SK-MEL-5 (cell line): ENCODE measurements at places on chromosomes 1 and 21. TPM values are rescaled to one million over a fixed set of nuclear protein-coding genes. Genes with fewer than 3 reads are reported as not detected.

The EFNA1 gene
- total RNA-seq: 25.3 and 25.7 TPM in 2 replicates

The NPPA gene
- not detected in 2 replicates for total RNA-seq

The COL11A1 gene
- 0.26 TPM in 1 of 2 replicates, not detected in the other for total RNA-seq

The OR6K3 gene
- total RNA-seq: not detected in 2 replicates

The PAPPA2 gene
- total RNA-seq: 1.3 and 2.0 TPM in 2 replicates

The HMGCS2 gene
- not detected in 2 replicates for total RNA-seq

The DEPDC1 gene
- total RNA-seq: 23.3 and 27.6 TPM in 2 replicates

The AMIGO1 gene
- total RNA-seq: 2.4 and 2.6 TPM in 2 replicates

The LCE1F gene
- total RNA-seq: not detected in 2 replicates

GRCh38 chr1:162856260-162856659 is 4.7 kb downstream of the CCDC190 start:
- no peak for DNase-seq

DNA sequence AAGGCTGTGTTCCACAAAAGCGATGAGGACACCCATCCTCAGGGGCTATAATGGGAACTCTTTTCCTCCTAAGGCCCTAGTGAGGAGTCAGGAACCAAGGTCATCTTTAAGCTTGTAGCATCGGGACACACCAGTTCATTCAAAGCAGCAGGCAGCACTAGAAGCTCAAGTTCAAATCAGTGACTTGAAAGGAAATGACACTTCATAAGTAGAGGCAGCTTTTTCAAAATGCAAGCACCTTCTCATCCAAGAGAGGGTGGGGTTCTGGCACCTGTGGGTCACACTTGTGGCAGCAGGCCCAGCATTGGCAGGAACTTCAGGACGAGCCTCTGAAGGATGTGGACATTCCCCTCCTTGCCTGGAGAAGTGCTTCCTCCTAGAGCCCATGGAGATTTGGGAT is 496.3 kb downstream of the KIF26B start:
- no peak for DNase-seq

GRCh38 chr1:6093611-6094010 is 47.9 kb downstream of the KCNAB2 start:
- no peak for DNase-seq

DNA sequence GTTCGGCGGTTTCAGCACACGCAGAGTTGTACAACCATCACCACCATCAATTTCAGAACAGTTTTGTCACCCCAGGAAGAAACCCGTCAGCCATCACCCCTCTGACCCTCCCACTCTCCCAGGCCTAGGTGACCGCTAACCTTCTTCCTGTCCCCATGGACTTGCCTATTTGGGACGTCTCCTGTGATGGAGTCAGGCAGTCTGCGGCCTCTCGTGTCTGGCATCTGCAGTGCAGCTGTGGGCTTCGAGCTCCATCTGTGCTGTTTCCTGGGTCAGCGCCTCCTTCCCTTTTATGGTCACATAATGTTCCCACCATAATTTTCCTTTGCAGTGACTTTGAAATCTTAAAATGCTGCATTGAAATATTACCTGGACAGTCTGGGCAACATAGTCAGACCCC is 24.4 kb downstream of the SLC45A1 start:
- no peak for DNase-seq

GRCh38 chr1:1908506-1908791 is 6.6 kb upstream of the CALML6 start:
- DNase-seq: no peak

DNA sequence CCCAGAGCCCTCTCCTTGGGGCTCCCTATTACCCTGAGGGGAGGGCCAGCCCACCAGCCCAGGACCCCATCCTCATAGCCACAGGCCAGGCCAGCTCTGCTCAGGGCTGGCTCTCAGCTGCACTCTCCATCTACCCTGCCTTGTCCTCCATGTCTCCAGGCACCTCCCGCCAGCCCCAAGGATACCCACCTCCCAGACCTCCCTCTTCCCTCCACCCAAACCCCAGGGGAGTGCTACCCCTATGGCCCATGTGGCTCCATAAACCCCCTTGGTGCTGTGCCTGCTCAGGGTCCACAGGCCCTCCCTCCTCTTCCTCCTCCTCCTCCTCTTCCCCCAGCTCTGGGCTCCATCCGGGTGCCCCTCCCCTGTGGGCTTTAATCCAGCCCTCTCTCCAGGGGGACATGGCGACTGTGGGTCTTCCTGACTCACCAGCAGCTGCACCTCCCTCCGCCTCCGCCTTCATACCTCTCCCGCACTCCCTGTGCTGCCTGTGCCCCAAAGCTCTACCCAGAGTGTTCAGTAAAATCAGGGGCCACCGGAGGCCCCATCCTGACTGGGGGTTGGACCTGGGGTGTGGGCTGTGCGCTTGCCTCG is 9.1 kb downstream of the YBEY start:
- no peak for DNase-seq

GRCh38 chr21:33686386-33686785 is 44.1 kb downstream of the ITSN1 start:
- DNase-seq: no peak

GRCh38 chr1:240344918-240345317 is 253.2 kb downstream of the FMN2 start:
- no peak for DNase-seq

- no peak for DNase-seq
Observed at GRCh38 chr1:15460708-15461095, 4.2 kb downstream of the CELA2A start.

DNA sequence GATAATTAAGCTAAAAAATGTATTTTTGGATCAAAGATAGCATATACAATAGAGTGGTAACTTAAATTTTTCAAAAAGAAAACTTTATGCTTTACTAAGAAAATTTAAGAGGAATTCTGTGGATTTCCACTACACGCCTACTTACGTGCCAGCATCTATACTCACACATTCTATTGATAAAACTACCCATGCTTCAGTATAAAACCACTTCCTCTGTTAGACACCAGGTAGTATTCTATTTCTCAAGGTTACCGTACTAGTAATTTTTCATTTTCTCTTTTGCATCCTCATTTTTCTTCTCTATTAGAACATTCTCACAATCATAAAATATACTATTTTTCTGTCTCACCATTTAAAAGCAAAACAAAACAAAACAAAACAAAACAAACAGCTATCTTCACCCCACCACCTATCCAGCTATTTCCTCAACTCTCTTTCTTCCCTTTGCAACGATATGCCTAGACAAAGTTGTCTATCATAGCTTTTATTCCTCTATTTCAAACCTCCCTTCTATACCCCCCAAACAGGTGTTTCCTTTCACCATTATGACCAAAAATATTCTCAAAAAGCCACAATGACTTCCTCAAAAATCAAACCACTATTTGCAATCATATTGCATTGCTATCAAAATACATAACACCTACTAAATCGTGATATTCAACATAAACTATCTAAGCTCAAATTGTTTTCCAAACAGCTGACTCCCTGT is 1652.0 kb downstream of the MRPL39 start:
- DNase-seq: no peak

DNA sequence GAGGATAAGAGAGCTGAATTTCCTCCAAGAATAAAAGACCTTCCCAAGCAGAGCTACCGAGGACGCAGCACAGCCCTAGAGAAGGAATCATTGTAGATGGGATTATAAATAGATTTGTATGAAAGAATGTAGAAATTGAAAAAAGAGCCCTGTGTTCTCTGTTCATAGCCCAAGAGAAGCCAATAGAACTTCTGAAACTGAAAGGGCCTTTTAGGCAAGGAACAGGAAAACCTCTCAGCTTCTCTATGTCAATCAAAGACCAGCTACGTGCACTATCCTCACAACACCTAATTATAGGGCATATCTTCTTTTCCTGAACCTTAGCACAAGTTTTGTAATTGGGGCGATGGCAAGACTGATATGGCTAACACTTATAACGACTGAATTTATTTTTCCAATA is 192.4 kb upstream of the RNPC3 start:
- peak; percentile 94 for DNase-seq

- DNase-seq: no peak
Observed at GRCh38 chr1:175390081-175390481, 197.5 kb upstream of the KIAA0040 start.

DNA sequence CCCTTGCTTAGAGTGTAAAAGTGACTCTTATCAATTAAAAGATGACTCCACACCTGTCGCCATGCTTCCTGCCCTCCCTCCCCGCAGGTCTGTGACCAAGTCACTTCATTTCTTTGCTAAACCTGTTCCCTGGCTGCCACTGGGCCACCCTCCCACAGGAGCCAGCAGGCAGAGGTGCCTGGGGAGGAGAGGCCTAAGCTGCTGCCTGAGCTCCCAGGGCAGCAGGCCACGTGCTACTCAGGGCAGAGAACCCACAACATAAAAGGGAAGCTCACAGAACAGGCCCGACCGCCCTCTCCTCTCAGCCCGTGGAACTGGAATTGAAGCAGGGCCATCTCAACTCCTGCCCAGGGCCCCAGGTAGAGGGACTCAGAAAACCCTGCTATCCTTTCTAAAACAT is 4.9 kb downstream of the C1orf198 start:
- no peak for DNase-seq

- no peak for DNase-seq
Observed at GRCh38 chr1:112575154-112575804, 43.7 kb downstream of the ST7L start.

DNA sequence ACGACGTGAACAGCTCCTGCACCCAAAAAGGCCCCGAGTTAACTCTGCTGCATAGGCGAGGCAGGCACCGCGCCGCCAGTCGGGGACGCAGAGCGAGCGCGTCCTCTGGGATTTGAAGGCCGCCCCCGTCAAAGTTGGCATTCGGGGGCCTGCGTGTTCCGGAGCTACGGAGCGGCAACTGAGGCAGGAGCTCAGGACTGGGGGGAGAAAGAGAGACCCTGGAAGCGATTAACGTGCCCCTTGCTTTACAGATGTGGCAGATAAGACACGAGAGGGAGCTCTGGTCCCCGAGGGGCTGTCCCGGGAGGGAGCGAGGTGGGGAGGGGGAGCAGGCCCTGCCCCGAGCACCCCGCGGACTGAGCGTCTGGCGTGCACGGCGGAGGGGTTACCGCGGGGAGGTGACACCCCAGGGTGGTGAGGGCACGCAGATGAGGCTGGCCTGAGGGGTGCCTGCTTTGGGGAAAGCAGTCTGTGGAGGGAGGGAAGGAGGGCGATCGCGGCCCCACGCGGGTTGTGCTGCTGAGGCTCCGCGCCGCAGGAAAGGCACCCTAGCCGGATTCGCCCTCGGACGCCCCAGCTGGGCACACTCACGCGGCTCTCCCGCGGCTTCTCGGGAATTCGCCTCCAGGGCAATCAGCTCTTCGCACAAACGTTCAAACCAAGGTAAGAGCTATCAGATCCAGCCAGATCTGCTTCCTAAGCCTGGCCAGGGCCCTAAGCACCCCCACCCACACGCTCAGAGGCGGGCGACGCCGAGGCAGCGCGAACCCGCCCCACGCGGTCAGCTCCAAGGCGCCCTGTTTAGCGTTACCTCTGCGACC is 26.5 kb downstream of the ACTA1 start:
- no peak for DNase-seq

- DNase-seq: no peak
Observed at GRCh38 chr1:168673974-168674683, 54.9 kb downstream of the DPT start.

DNA sequence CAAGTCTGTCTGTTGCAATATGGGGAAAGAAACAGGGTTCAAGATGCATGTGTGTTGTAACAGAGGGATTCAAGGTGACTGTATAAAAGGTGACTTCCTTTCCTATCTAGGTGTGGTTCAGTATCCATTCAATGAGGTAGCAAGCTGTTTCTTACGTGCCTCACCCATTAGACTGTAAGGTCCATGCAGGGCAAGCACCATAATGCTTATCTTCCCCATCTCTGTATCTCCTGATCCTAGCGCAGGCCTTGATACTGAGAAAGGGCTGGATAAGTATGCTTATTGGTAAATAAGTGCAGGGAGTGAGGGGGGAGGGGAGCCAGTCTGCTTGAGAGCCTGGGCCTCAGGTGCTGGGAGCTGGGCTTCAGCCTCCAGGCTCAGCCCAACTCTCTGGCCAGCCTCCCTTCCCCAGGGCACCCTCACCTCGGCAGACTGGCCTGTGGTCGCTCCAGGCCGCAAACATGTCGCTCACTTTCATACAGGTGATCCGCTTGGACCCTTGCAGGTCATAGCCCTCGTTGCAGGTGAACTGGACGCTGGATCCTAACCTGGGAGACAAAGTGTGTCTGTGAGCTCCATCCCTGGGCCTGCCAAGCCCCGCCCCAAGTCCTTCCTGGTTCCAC is 44.5 kb upstream of the HMGB4 start:
- no peak for DNase-seq

- DNase-seq: no peak
Observed at GRCh38 chr1:111725192-111725591, 14.0 kb downstream of the INKA2 start.

DNA sequence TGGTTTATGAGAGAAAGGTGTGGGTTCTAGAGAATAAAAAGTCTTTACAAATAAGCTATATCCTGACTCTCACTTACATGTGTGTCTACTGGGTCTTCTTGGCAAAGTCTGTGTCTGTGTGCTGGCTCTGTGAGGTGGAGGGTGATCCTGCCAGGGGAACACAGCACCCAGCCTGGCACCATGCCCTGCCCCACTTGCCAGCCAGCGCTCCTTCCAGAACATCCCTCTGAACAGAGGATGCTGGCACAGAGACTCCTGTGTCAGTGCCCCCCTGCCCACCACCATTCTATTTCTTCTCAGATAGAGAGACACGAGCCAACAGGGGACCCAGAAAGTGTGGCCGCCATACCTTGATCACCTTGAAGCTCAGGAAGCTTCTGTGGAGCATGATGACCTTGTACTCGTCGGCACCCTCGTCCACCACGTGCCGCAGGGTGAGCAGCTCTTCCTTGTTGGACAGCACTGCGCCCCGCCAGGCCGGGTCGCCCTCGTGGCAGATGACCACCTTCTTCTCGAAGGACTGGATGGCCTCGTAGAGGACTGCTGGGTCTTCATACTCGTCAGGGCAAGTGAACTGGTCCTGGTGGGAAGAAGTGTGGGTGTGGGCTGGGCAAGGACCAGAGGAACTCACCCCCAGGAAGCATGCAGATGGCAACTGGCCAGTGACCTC is 49.7 kb downstream of the NTPCR start:
- no peak for DNase-seq

DNA sequence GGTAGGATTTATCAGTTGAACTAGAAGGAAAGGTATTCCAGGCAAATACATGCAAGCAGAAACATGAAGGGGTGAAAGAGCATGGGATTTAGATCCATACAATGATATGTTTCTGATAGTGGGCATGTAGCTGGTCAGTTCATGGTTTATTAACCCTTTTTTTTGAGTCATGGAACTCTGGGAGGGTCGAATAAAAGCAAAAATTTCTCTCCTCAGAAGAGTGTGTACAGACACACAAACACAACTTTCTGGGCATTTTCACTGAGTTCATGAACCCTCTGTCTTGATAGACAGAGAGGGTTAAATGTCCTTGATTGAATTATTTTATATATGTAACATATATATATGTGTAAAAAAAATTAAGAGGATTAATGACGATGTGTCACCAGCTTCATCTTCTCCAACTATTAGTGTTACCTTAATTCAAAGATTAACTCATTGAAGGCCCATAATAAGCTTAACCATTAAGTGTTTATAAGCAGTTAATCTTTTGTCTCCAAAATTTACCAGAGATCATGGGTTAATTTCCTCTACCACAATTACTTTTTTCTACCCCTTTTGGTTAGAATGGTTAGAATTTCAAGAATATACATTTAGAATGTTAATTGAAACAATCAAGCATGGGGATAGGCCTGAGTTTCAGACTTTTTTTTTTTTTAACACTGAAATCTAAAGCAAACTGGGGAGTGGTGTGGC is 4.6 kb downstream of the JUN start:
- DNase-seq: no peak

GRCh38 chr1:90133133-90133532 is 138.2 kb downstream of the ZNF326 start:
- peak; percentile 68 for DNase-seq

- DNase-seq: peak; percentile 61
Observed at GRCh38 chr1:31587720-31588423, 11.6 kb downstream of the TINAGL1 start.

GRCh38 chr1:18965206-18966173 is 9.0 kb upstream of the IFFO2 start:
- DNase-seq: no peak

GRCh38 chr1:19661721-19662228 is 2.9 kb upstream of the HTR6 start:
- peak; percentile 44 for DNase-seq
